DND-41 (cell line): ENCODE measurements at places on chromosomes 5 and 9.
A peak's percentile ranks its signal among the peaks of the same experiment; 100 is the strongest.

- peaks cover 24% of the 10 kb centered on the region for H3K4me1 ChIP-seq
- H3K27ac ChIP-seq = 0 out of 2 replicates have a peak overlapping the region, but pooled peaks have one; percentile 1
- H3K36me3 ChIP-seq = no peaks in the 10 kb centered on the region
- no peaks in the 10 kb centered on the region for H3K27me3 ChIP-seq
Observed at GRCh38 chr5:109882546-109882945, 192.8 kb downstream of the MAN2A1 start.

DNA sequence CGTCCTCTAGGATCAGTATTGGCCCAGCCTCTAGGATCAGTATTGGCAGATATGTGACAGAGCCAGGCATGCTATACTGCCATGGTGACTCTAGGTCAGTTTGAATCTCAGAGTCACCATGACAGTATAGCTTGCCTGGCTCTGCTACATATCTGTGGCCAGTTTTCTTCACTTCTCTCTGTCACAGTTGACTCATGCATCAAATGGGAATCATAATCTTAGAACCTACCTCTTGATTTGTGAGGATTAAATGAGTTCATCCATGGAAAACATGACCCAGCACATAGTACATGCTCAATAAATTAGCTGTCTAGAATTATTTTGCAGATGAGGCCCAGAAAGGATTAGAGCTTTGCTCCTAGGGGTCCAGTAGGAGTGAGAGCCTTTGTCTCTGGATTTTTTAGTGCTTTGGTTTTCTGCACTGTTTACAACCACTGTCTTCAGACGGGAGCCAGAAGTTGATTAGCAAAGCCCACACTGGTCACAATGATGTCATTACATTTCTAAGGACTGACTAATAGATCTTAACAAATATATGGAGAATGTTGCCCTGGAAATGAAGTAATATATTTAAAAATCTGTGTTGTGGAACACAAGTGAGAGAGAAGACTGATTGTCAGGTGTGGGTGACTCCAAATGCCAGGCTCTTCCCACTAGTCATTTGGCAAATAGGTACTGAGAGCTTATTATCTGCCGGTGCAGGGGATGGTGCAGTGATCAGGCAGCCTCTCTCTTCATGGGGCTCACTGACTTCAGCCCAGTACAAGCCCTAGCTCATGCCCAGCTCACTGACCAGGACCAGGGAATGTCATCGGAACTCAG, 76.0 kb downstream of the COL15A1 start:
- no peaks in the 10 kb centered on the region for H3K4me1 ChIP-seq

DNA sequence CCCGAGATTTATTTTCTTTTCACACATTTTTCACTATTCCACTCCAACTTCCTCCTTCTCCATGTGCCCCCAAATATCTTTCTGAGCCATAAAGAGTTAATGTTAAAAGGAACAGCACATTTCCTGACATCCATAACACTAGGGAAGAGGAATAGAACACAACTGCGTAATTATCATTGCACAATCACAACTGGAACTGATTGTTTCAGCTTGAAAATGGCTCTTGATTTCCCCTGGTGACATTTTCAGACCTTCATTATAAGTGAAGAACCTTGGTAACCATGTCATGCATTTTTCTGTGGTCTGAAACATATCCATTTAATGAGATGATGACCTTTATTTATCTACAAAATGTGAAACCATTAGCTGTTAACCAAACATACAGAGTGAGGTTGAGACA, 82.4 kb downstream of the PCSK1 start:
- H3K27ac ChIP-seq = no peak overlapping the region
- no peak overlapping the region for H3K4me3 ChIP-seq
- no peak for DNase-seq
- no peaks in the 10 kb centered on the region for H3K36me3 ChIP-seq
- peaks cover 46% of the 10 kb centered on the region for H3K27me3 ChIP-seq
- H3K4me1 ChIP-seq = peaks cover 5% of the 10 kb centered on the region

- no peaks in the 10 kb centered on the region for H3K27me3 ChIP-seq
- H3K4me3 ChIP-seq = no peak overlapping the region
- no peaks in the 10 kb centered on the region for H3K36me3 ChIP-seq
- H3K4me1 ChIP-seq = no peaks in the 10 kb centered on the region
- no peak overlapping the region for H3K27ac ChIP-seq
Observed at GRCh38 chr9:131755541-131756198, 15.8 kb upstream of the RAPGEF1 start.

GRCh38 chr5:43231977-43232376, 40.0 kb downstream of the NIM1K start:
- no peak overlapping the region for H3K4me3 ChIP-seq
- H3K27ac ChIP-seq = no peak overlapping the region
- DNase-seq = peak; percentile 11
- no peaks in the 10 kb centered on the region for H3K36me3 ChIP-seq

DNA sequence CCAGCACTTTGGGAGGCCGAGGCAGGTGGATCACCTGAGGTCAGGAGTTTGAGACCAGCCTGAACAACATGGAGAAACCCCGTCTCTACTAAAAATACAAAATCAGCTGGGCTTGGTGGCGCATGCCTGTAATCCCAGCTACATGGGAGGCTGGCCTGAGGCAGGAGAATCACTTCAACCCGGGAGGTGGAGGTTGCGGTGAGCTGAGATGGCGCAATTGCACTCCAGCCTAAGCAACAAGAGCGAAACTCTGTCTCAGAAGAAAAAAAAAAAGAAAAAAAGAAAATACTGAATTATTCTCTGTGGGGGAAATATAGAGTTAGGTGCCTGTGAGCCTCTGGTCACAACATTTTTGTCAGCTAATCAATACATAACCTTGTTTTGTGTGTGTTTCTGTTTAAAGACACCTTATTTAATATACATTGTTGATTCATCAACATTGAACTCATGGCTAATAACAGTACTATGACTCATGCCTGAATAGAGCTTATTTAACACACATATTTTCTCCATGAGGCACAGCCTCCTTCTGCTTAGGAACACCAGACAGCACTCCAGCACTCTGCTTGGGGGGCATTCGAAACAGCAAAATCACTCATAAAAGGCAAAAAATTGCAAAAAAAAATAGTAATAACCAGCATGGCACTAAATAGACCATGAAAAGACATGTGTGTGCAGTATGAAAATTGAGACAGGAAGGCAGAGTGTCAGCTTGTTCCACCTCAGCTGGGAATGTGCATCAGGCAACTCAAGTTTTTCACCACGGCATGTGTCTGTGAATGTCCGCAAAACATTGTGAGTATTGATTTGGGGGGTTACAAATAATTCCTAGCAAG, at the start of gene IL31RA:
IL31RA (plus strand) TSS at position 519 of the 836 bp plus-strand sequence; CDS start at position 733, 214 bp downstream.
- no peak within 1 kb of the TSS for H3K4me3 ChIP-seq
- no peaks in the 10 kb centered on the region for H3K36me3 ChIP-seq
- no peak within 1 kb of the TSS for H3K27ac ChIP-seq
- no peaks in the 10 kb centered on the region for H3K27me3 ChIP-seq

DNA sequence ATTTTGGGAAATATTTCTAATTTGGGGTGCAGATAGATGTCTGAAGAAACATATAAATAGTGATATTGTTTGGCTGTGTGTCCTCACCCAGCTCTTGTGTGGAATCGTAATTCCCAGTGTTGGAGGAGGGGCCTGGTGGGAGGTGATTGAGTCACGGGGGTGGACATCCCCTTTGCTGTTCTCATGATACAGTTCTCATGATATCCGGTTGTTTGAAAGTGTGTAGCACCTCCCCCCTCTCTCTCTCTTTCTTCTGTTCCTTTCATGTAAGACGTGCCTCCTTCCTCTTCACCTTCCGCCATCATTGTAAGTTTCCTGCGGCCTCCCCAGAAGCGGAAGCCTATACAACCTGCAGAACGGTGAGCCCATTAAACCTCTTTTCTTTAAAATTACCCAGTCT, 11.4 kb upstream of the ADAMTS16 start:
- peaks cover 22% of the 10 kb centered on the region for H3K27me3 ChIP-seq
- H3K27ac ChIP-seq = no peak overlapping the region

DNA sequence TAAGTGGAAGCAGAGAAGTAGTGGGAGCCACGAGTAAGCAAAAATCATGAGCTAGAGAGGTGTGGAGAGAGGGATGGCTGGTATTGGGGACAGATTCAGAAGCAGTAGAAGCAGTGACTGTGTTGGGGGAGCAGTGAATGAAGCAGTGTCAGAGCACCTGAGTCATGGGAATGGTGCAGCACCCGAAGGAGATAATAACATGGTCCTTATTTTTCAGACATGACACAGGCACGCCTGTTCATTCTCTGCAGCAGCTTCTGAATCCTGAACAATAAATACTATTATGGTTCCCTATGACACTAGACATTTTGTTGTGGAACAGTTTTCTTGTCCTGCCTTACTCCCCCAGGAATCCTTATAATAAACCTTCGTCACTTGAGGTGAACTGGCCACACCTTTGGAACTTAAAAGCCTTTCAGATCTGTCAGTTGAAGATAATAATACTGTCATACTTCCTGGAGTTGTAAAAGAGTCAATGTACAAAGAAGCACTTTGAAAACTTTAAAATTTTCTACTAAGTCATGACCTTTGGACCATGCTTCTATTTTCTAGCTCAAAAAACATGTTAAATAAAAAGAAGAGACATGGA, 7.0 kb upstream of the RASA1 start:
- no peak overlapping the region for H3K4me3 ChIP-seq
- DNase-seq = no peak
- H3K4me1 ChIP-seq = no peaks in the 10 kb centered on the region
- no peaks in the 10 kb centered on the region for H3K36me3 ChIP-seq
- H3K27ac ChIP-seq = no peak overlapping the region
- H3K27me3 ChIP-seq = peaks cover 5% of the 10 kb centered on the region

GRCh38 chr9:18936094-18936871, 96.7 kb downstream of the SAXO1 start:
- H3K27ac ChIP-seq = no peak overlapping the region
- H3K27me3 ChIP-seq = peaks cover 4% of the 10 kb centered on the region
- H3K36me3 ChIP-seq = no peaks in the 10 kb centered on the region
- no peak for DNase-seq

GRCh38 chr9:37187292-37187691, 66.9 kb downstream of the ZCCHC7 start:
- H3K4me3 ChIP-seq = no peak overlapping the region
- no peak overlapping the region for H3K27ac ChIP-seq
- DNase-seq = no peak
- peaks cover 10% of the 10 kb centered on the region; the same call in 1 of the 2 replicates for H3K36me3 ChIP-seq
- no peaks in the 10 kb centered on the region for H3K27me3 ChIP-seq
- peaks cover 7% of the 10 kb centered on the region for H3K4me1 ChIP-seq

GRCh38 chr5:131996210-131997025, 15.0 kb downstream of the ACSL6 start:
- no peak overlapping the region for H3K27ac ChIP-seq
- H3K4me3 ChIP-seq = no peak overlapping the region
- no peak for DNase-seq
- peaks cover 35% of the 10 kb centered on the region for H3K4me1 ChIP-seq

DNA sequence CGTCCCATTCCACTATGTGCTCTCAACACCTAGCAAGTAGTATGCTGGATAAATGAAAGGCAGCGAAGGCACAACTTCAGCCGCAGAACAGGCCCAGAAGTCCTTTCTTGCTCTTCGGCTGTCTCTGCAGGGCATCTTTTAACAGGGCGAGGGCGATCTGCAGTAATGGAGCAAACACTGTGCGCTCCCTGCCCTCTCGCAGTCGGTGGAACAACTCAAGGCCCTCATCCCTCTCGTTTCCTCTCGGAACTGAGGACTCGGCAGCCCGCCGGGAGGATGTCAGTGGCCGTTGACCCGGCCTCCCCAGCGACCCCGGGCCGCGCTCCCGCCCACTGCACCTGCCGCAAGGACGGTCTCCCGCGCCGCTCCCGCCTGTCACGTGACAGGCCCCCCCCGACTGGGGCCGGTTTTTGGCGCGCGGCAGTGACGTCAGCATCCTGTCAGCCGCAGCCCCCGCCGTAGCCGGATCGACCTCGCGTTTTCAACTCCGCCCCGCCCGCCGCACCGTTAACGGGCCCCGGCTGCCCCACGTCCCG, 1.1 kb downstream of the ZNF367 start:
- peak; percentile 89 for DNase-seq
- peak overlapping the region; percentile 86 for H3K4me3 ChIP-seq
- peak overlapping the region; percentile 100 for H3K27ac ChIP-seq
- no peaks in the 10 kb centered on the region for H3K27me3 ChIP-seq
- peaks cover 59% of the 10 kb centered on the region for H3K4me1 ChIP-seq

- no peaks in the 10 kb centered on the region for H3K4me1 ChIP-seq
- no peak overlapping the region for H3K4me3 ChIP-seq
- H3K36me3 ChIP-seq = peaks cover 69% of the 10 kb centered on the region
- no peaks in the 10 kb centered on the region for H3K27me3 ChIP-seq
Observed at GRCh38 chr9:132651259-132651658, 18.5 kb downstream of the DDX31 start.

- H3K27me3 ChIP-seq = no peaks in the 10 kb centered on the region
- H3K27ac ChIP-seq = no peak overlapping the region
- H3K4me3 ChIP-seq = no peak overlapping the region
Observed at GRCh38 chr5:178249191-178249989, 16.8 kb upstream of the PHYKPL start.

- H3K27ac ChIP-seq = no peak overlapping the region
- no peak for DNase-seq
- H3K27me3 ChIP-seq = peaks cover 1% of the 10 kb centered on the region
- H3K4me1 ChIP-seq = no peaks in the 10 kb centered on the region
- no peaks in the 10 kb centered on the region for H3K36me3 ChIP-seq
- H3K4me3 ChIP-seq = no peak overlapping the region
Observed at GRCh38 chr5:90873033-90873517, 314.5 kb downstream of the ADGRV1 start.

- no peaks in the 10 kb centered on the region for H3K27me3 ChIP-seq
- H3K4me3 ChIP-seq = no peak overlapping the region
- no peak overlapping the region for H3K27ac ChIP-seq
- no peak for DNase-seq
- no peaks in the 10 kb centered on the region for H3K4me1 ChIP-seq
- H3K36me3 ChIP-seq = peaks cover 3% of the 10 kb centered on the region; the same call in 1 of the 2 replicates
Observed at GRCh38 chr9:95116808-95117204, 200.7 kb downstream of the FANCC start.

DNA sequence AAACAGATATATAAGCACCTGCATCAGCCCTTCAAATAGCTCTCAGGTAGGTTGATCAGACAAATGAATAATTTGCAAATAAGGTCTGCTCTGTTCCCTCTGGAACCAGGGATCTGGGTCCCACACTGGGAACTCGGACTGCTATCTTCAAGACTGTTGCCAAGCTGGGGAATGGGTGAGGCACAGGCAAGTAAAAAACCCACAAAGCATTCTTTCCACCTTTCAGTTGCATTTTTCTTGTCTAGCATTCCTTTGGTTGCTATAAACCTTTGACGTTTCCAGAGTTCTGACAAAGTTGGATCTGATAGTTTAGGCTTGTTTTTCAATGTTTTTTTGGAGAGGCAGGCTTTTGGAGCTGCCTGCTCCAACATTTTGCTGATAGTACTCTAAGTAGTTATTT, 20.1 kb downstream of the FBXL17 start:
- H3K27ac ChIP-seq = no peak overlapping the region
- H3K36me3 ChIP-seq = peaks cover 3% of the 10 kb centered on the region; the same call in 1 of the 2 replicates
- no peak for DNase-seq

GRCh38 chr5:62326702-62327101, 20.7 kb downstream of the KIF2A start:
- H3K4me3 ChIP-seq = no peak overlapping the region
- no peak for DNase-seq
- H3K27ac ChIP-seq = no peak overlapping the region

DNA sequence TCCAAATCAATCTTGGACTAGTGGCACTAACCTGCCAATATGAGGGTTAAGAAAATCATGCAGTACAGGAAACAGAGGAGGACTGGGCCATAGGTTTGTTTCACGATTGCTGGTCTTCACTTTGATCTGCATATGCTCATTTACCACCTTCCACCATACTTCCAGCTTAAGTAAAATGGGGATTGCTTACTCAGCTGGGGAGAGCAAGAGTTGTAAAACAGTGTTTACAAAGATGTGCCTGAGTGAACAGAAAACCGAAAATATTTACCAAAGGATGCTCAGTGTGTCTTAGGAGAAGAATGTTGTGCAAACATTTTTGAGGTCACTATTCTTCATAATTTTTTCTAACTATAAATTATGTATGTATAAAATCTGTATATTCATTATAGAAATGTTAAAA, 65.1 kb upstream of the DNAH5 start:
- no peaks in the 10 kb centered on the region for H3K36me3 ChIP-seq
- no peak for DNase-seq
- H3K4me3 ChIP-seq = no peak overlapping the region
- no peak overlapping the region for H3K27ac ChIP-seq
- H3K4me1 ChIP-seq = peaks cover 2% of the 10 kb centered on the region; the same call in 1 of the 2 replicates
- H3K27me3 ChIP-seq = no peaks in the 10 kb centered on the region
